ENCODE measurements at places on chromosomes 12 and 14.

DNA sequence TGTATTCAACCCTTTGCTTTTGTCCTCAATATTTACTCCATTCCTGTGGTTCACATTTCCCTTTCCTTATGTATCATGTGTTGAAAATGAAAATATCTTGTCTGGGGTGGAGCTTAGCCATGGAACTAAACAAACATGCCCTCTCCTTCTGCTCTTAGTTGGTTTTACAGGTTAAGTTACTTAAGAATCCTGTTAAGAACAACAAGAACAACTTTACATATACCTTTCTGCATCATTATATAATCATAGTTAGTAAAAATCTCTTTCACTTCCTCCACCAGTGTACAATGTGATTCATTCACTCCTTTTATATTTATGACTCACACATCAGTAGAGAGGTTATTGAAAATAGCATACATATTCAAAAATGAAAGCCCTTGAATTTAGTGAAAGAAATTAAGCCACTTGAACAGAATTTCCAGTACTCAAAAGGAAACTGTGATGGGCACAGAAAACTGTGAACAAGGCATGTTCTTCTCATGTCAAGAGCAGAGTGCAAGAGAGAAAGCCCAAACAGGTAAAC lies 307.7 kb downstream of the CCDC91 start:
- peak; percentile 31 for DNase-seq

DNA sequence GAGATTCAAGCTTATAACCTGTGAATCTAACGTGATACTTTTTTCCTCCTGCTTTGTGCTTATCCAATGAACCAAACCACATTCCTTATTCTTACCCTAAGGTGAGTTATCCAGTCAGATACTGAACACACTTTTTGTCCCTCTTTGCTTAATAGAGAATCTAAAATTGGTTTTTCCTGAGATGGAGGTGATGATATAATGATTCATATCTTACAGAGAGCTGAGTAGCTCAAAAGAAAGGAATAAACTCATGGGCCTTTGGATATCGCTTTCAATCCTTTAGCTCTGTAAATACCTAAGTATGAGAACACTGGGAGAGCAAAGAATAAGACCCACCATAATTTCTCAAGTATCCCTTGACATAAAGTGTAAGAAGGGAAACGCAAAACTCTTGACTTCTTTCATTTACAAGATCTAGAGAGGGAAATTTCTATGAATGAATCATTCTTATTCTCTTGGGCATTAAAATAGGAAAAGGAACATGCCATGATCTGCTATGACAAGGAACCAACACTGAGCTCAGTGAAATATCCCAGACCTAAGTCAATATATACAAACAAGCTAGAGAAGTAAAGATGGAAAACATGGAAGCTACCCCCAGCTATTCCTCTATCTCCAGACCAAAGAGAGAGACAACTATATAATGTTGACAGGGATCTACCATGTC lies 81.8 kb upstream of the STAC3 start:
- DNase-seq, result peak; percentile 14

- DNase-seq, result no peak
Measured at GRCh38 chr12:64883264-64884163, 59.1 kb downstream of the TBC1D30 start.

DNA sequence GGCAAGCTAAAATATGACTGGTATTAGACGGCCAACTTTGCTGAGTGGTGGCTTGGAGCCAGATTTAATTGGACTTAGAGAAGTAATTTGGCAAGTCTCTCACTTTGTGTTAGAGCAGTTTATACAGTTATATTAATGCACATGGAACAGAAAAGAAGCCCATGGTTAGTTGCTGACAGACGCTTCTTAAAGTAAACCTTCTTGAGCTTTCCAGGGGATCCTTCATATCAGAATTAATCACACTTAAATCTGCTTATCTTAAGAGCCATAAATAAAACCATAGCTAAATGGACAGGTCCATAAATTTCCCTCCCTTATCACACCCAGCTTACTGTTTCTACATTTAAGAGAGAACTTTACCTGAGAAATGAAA lies 9.6 kb downstream of the GSG1 start:
- DNase-seq, result peak; percentile 65

DNA sequence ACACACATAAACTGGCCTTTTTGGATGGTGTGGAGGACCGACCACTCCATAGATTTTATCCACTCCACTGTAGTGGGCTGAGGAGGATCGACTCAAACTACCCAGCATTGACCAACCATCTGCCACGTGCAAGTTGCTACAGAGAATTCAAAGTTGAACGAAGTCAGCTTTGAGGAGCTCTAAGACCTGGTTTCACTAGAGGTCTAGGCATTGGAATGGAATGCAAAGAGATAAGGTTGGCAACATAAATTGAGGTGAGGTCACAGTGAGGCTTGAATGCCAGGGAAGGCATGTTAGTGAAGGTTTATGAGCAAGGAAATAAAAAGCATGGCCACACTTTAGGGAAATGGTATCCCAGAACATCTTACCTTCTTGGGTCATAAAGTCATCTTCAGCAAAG lies 14.5 kb downstream of the VWF start:
- DNase-seq, result peak; percentile 34

DNA sequence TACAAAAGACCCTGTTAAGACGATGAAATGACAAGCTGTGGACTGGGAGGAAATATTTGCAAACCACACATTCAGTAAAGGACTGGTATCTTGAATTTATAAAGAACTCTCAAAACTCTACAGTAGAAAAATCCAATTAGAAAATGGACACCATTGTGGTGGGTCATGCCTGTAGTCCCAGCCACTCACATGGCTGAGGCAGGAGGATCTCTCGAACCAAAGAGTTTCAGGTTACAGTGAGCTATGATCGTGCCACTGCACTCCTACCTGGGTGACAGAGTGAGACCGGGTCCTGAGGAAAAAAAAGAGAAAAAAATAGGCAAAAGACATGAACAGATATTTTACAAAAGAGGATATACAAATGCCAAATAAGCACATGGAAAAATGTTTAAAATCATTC lies 41.9 kb downstream of the TTC6 start:
- DNase-seq, result no peak

GRCh38 chr12:11693601-11694000 lies 44.1 kb downstream of the ETV6 start:
- DNase-seq, result no peak

- DNase-seq, result peak; percentile 61
Measured at GRCh38 chr12:57632958-57633840, at the start of gene B4GALNT1. Gene B4GALNT1, minus strand, starts transcription at chr12:57633201. Its CDS starts 1,069 bp downstream, at chr12:57632132.
